ENCODE measurements at places on chromosomes 6 and 20. TPM values are rescaled to one million over a fixed set of nuclear protein-coding genes. Genes with fewer than 3 reads are reported as not detected.

DNA sequence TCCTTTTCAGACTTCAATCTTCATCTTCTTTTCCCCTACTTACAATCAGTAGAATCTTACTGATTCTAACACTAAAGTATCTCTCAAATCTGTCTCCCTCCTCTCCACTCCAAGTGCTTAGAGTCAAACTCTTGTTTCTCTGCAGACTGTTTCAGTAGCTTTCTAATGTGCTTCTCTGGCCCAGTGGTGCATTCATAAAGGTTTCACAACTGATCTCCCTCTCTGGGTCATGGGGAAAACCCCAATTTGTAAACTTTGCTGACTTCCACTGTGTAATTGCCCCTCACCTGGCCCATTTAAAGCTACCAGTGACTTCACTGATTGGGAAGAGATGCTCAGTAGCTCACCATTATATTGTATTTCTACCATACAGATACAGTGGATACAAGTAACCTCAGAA, 183.6 kb downstream of the FAXC start:
- no peak for DNase-seq

- DNase-seq: no peak
Observed at GRCh38 chr6:134309227-134309626, 8.7 kb downstream of the SGK1 start.

GRCh38 chr20:63831646-63831992, 555 bp upstream of the ZBTB46 start:
- no peak for DNase-seq

- no peak for DNase-seq
Observed at GRCh38 chr20:62473717-62474603, 1.8 kb downstream of the GATA5 start.

GRCh38 chr6:149896491-149896890, 1.4 kb downstream of the RAET1E start:
- no peak for DNase-seq

- DNase-seq: no peak
Observed at GRCh38 chr20:24961384-24962181, 12.5 kb downstream of the CST7 start.

GMPR gene
- 16.1 TPM for total RNA-seq

DNA sequence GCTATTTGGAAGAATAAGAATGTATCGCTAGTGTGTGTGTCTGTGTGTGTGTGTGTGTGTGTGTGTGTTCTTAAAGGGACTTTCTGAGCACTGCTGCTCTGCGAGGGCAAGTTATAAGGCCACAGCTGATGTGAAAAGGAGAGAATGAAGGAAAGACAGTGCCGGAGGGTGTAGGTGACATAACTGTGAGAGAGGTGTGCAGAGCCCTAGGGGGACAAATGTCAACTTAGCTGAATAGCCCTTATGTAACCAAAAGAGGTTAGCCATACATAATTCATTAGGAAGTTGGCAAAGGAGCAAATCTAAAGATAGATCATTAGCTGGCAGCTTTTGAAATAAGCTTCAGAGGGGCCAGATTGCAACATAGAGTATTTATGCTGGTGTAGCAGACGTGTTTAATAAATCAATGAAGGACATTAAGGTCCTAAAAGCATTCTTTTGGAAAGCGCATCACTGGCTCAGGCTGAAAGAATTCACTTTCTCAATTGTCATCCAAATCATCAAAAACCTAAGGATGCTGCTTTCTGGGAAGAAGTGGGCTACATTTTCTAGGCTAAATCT, 81.0 kb downstream of the NDUFAF5 start:
- no peak for DNase-seq

RIPPLY2 gene
- not detected for total RNA-seq

NEURL2 gene
- 4.0 TPM for total RNA-seq

GRCh38 chr6:145312481-145312880, 422.8 kb downstream of the EPM2A start:
- no peak for DNase-seq

DNA sequence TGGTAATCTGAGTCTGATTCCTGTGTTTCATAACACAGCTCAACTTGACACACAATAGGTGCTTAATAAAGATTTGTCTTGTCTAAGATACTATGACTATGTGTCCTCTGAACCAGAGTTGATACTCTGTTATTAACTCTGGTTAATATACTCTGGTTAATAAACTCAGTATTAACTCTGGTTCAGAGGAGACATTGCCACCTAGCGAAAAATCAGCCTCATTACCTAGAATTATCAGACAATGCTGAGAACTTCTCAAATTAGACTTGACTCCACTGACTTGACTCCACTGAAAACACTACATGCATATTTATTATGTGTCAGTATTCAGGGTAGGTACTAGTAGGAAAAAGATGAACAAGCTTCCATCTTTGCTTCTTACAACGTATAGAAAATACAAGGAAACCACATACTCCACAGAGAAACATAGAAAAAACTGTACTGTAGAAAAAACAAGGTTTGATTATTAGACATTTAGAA, 73.9 kb downstream of the AHI1 start:
- DNase-seq: peak; percentile 8

NOL7 gene
- 56.3 TPM for total RNA-seq

PHACTR3 gene
- total RNA-seq: 14.5 TPM

DNA sequence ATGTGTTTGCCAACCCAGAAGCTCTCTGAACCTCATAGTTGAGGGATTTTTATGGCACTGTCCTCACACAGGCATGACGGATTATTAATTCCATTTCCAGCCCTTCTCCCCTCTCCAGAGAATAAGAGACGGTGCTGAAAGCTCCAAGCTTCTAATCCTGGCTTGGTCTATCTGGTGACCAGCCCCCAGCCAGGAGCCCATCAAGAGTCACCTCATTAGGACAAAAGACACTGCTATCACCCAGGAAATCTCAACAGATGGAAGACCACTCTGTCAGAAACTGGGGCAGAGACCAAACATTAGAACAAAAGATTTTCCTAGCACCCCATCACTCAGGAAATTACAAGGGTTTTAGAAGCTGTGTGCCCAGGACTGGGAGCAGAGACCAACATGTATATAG, 48.2 kb downstream of the STMND1 start:
- DNase-seq: no peak

GRCh38 chr6:110723017-110723416, 92.3 kb downstream of the CDK19 start:
- DNase-seq: no peak

DNA sequence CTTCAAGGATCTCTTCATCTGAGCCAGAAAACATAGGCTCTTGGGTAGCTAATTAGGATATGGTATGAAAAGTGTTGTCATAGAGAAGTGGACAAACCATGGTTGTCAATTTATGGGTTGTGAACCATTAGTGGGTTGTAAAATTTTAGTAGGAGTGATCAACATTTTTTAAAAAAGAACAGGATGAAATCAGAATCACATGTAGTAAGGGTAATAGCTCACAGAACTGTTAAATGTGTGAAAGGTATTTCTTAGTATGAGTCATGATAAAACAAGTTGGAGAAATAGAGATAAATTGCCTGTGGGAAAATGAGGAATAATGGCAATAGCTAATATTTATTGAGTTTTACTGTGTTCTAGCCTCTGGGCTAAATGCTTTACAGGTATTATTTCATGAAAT, 113.4 kb downstream of the MAP3K4 start:
- no peak for DNase-seq

TPBG gene
- total RNA-seq: 12.6 TPM

DNA sequence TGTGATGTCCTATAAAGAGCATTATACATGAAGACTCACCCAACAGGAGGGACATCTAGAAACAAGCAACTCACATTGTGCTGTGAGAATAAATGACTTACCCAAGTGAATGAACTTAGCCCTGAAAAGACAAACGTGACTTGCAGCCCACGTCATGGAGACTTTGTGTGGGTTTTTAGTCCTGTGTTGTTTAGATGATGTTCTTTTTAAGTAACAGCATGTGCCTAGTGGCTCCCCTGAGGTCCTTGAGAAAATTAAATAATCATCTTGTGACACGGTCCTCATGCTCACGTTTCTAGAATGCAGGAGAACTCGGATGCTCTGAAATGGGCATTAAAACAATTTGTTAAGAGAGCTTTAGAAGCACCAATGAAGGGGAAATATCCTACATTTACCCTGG, 165.1 kb downstream of the SASH1 start:
- no peak for DNase-seq

DNA sequence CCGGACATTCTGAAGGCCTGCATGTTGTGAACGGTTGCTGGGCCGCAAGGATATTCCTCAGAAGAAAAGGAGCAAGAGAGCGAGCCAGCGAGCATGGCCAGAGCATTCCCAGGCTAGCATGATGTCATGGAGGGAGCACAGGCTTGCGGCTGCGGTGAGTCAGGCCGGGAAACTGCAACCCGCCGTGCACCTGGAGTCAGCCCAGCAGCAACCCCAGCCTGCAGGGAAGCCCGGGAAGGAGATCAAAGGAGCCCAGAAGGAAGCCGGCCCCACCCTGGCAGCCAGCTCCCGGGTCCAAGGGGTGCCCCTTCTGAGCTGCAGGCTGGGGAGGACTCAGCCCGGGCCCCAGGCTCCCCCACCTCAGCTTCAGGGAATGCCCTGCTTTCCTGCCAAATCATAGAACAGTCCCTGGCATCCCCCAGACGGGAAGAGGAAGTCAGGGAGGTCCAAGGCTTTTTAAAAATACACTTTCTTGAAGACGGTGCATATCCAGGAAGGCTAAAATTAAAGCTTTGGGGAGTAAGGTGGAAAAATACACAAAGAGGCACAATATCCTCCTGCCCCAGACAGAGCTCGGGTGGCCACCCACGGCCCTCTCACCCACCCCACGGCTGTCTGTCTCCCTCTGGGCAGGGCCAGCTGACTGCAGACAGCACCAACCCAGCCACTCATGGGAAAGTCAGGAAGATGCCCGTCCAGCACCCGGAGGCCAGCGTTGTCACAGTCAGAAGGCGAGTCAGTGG, 53.7 kb downstream of the BMP7 start:
- no peak for DNase-seq

DNA sequence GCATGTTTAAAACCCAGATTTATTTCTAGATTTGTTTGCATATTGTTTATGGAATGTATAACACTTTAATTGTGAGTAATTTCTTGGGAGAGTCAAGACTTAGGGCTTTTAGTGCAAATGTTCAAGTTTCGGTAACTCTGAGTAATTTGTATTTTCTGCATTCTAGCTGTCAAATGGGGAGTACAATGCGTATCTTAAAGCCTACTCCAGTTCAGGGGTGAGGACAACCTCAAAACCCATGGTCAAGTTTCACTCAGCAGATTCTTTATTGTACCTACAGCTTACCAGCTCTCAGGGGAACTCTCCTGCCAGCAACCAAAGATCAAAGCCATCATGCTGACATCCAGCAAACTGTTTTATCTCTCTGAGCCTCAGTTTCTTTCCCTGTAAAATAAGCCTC, 458.6 kb upstream of the JARID2 start:
- no peak for DNase-seq

GRCh38 chr6:26392932-26393636, 9.0 kb upstream of the BTN3A1 start:
- DNase-seq: no peak

- no peak for DNase-seq
Observed at GRCh38 chr6:160837146-160837545, 135.1 kb downstream of the PLG start.

ARFGEF2 gene
- total RNA-seq: 31.6 TPM

All from left lung (tissue), 14 donors.